DND-41 (cell line): ENCODE measurements at places on chromosomes 3 and 15.

- DNase-seq, result no peak
Observed at GRCh38 chr15:28456476-28457395, 76.0 kb downstream of the GOLGA8G start.

- DNase-seq, result no peak
Observed at GRCh38 chr15:96309143-96309660, 21.3 kb upstream of the NR2F2 start.

GRCh38 chr15:76267077-76267476 is 44.2 kb downstream of the ETFA start:
- no peak for DNase-seq

DNA sequence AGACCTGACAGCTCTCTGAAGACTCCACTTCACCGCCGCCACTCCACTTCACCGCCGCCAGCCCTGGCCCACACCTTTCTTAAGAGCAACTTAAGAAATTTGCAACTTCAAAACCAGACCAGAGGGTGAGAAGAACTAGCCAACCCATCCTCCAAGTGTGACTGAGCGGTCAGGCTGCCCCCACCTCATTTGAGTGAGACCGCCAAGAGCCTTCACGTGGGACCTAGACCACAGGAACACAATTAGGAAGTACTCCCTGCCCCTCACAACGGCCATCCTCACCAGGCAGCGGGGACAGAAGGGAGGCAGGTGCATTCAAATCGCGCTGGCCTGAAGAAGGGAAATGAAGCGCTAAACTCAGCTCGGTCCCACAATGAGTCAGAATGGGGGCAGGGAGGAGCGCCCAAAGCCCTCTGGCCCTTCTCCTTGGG is 156.8 kb upstream of the BCL6 start:
- no peak for DNase-seq

GRCh38 chr3:174094669-174095068 is 697.1 kb downstream of the NLGN1 start:
- DNase-seq, result no peak

DNA sequence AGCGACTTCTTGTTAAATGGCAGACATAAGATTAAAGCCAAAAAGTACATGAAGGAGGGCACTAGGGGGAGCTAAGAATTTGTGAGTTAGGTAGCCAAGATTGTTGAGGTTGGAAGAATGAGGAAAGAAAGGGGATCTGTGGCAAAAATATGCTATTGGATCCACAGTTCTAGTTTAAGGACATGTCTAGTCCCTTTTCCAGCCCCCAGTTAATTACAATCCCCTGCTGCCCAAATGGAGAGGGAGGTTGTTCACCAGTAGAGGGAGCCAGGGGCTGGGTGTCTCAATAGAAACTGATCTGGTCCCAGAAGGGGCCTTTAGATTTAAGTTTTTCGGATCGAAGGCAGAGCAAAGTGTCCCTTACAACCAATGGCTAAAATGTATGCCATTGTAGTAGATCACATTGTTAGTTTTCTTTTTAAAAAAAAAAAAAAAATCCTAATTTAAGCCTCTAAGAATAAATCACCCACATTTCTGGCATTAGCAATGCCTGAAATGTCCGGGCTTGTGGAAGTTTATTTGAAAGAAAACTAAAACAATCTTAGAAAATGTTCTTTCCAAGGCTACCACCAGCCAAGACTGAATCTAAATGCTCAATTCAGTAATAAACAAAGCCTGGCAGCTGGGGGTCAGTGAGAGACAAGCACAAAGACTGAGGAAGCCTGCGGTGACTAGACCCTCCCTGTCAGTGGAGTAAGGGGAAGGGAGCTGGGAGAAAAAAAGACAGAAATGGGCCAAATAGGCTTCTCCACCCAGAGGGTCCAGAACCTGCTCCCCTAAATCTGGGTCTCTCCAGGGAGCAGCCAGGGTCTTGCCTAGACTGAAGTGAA is 7.1 kb downstream of the COL8A1 start:
- DNase-seq, result no peak

DNA sequence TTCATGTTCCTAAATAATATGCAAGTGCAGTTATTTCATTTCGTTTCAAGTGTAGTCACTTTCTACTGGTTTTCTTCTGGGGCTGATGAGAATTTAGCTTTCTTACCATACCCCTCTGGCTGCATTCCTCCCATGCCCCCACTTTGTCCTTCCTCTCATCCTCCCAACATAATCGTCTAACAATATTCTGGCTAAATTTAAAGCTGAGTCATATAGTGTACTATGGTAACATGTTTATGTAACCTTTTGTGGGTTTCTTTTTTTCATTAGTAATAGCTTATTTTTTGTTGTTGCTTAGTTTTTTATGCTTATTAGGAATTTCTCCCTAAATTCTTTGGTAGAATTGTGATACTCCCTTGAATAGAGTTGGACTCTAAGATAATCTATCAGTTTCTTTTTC is 30.5 kb downstream of the DUT start:
- no peak for DNase-seq

DNA sequence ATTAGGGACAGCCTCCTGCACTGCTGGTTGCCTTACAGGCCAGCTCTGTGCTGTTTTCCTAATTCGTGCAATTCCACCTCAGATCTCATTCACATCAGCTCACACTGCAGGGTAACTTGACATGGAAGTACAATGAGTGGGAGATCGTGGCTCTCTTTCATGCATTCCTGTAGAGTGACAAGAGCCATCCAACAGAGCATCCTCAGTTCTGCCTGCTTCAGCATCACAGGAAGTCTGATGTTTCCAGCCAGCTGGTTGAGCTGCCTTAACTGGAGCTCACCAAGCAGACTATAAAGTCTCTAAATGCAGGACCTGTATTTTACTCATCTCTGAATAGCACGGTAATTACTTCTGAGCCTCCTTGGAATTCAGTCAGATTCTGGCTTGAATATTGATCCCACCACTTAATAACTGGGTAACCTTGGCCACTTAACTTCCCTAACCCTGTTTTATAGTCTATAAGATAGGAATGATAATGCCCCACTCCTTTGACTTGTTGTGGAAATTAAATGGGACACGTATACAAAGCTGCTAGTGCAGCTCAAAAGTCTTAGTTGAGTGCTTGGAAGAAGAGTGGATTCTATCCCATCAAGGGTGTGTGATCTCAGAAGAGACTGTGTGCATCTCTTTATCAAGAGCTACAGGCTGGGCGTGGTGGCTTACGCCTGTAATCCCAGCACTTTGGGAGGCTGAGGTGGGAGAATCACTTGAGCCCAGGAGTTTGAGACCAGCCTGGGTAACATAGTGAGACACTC is 1.4 kb upstream of the DIS3L start:
- DNase-seq, result peak; percentile 14

- DNase-seq, result no peak
Observed at GRCh38 chr3:71813704-71814103, 28.8 kb upstream of the PROK2 start.

GRCh38 chr15:45391746-45392583 is 13.6 kb upstream of the GATM start:
- no peak for DNase-seq

DNA sequence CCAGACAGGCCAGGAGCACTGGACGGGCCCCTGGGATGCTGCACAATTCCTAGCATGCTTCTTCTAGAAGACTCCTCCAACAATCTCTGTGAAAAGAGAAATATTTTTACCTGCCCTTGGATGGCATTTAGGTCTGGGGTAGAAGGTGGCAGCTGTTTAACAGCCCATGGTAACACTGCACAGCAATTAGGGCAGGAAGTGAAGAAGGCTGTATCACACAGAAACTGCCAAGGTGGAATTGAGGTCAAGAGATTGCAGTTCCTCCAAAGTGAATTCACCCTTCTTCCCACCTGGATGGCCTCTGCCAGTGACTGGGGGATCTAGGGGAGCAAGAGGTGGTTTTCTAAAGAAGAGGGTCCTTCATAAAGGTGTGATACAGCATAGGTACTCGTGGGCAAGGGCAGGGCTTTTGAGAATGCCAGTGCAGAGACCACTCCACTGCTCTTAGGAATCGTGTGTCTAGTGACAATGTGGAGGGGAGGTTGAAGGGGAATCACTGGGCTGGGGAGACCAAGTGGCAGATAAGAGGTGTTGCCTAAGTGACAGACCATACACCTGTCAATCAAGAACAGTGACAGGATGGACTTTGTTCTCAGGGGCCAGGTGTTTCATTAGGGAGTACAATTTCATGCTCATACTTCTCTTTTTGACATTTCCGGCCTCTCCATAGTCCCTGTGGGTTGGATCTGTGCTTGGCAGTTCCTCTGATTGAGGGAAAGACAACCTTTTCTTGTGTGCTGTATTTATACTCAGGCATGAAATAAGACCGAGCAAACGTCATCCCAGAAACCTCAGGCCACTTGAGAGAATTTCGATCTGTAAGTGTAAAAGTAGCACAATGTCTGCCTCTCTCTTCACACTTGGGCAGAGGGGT is 83.5 kb upstream of the BCL6 start:
- DNase-seq, result no peak

DNA sequence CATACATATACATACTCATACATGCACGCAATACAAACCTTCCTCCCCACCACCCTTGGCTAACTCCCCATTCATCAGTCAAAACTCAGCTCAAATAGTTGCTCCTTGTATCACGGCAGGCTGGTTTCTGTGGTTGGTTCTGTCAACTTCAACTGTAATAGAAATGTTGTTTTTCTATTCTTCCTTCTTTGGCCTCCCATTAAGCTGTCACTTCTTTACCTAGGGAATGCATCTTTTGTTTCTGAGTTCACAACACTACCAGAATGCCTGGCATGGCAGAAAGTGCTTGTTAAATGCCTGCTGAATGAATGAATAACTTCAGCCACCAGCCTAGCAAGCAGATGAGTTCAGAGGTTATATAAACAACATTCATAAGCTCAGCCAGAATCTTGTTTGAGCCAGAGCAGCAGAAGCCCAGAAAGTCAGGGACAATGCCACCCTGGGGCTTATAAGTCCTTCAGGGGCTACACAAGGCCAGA is 63.1 kb downstream of the B3GALNT1 start:
- no peak for DNase-seq

- DNase-seq, result no peak
Observed at GRCh38 chr3:109984976-109985375, 647.6 kb upstream of the DPPA4 start.

DNA sequence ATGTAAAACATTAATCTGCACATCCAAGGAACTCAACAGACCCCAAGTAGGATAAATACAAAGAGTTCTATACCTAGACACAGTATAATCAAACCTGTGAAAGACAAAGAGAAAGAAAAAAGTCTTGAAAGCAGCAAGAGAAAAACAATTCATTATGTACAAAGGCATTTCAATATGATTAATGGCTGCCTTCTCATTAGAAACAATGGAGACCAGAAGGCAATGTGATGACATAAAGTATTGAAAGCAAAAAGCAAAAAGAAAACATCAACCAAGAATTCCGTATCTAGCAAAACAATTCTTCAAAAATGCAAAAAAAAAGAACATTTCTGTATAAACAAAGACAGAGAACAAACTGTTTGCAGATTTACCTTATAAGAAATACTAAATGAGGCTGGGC is 81.1 kb downstream of the XXYLT1 start:
- DNase-seq, result no peak

DNA sequence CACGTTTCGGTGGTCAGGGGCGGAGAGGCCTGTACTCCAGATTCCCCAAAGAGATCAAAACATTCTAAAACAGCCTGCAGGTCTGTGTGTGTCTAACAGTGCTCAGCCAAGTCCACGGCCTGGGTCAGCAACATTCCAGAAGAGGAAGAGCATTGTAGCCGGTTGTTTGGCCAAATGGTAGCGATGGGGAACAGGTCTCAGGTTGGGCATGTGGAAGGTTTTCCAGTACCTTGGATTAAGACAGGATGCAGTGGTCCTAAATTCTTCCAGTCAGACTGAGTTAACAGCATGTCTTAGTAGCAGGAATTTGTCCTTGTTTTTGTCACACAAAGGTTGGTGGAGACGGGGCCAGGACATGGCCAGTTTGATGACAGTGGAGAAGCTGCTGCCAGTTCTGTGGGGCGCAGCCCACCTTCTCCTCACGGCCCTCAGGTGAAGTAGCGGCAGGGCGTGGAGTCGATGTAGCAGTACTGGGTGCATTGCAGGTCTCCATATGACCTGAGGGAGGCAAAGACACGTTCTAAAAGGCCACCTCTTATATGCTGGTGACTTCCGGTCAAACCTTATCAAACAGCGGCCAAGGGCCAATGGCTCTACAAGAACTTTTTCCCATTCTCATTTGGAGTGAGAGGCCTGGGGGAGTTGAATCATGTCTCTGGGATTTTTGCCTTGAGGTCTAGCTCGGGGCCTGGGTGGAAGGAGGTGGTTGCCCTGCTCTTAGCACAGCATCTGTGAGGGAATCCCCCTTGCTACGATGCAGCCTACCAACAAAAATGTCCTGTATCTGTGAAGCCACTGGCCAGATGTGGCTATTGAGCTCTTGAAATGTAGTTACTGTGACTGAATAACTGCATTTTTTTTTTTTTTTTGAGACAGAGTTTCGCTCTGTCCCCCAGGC is 24.1 kb downstream of the EAF1 start:
- DNase-seq, result no peak

DNA sequence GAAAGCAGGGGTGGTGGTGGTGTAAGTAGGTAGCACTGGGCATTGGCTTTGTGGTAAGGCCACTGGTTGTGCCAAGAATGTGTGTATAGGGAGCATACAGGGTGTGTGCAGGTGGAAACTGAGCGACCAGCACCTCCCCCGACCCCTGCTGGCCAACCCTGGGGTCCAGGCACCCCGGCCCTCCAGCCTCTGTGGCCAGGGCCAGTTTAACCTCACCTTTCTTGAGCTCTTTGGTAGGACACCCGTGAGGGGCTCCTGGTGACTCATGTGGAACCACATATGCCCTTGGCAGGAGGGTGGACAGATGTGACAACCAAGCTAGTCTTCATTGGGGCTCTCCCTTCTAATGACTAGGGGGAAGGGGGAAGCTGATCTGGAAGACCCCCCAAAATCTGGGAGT is 19.5 kb downstream of the SHF start:
- DNase-seq, result no peak

DNA sequence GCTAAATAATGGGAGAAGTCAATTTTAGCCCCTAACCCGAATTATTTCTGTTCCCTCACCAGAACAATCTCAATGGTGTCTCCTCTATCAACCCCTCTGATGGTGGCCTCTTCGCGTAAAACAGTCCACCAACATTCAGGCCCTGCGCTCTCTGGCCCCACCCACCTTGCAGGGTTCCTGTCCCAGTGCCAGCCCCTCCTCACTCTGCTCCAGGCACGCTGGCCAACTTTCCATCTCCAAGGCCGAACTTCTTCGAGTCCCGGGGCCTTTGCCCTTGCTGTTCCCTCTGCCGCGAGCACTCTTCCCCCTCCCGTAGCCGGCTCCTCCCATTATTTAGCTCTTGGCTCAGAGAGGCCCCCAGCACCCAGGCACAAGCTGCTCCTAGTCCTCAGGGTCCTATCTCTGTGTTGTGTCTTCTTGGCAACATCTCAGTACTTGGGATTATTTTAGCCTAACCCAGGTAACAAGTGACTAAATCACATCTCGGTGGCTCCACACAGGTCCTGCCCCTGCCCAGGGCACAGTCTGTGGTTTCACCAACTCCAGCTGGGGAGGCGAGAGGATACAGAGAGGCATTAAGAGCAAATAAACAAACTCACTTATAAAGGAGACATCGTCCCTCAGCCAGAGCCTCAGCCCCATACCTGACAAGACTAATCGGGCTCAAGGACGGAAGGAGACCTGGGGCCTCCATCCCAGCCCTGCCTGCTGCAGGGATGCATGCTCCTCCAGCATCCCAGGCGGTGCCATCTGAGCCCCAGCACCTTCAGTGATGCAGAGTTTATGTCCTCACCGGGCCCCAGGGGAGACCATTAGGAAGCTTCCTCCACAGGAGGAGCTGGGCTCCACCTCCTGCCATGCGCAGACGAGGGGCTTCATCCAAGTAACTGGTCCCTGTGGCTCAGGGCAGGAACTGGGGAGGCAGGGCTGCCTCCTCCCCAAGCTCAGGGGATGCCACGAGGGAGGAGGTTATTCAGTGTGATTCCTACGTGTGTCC is 19.7 kb upstream of the IQSEC1 start:
- DNase-seq, result no peak

- DNase-seq, result no peak
Observed at GRCh38 chr3:98333989-98334606, 19.6 kb upstream of the OR5K4 start.
